ENCODE measurements at places on chromosomes 12 and 14.

- no peak for DNase-seq
Observed at GRCh38 chr14:69979882-69980281, 100.7 kb downstream of the SMOC1 start.

DNA sequence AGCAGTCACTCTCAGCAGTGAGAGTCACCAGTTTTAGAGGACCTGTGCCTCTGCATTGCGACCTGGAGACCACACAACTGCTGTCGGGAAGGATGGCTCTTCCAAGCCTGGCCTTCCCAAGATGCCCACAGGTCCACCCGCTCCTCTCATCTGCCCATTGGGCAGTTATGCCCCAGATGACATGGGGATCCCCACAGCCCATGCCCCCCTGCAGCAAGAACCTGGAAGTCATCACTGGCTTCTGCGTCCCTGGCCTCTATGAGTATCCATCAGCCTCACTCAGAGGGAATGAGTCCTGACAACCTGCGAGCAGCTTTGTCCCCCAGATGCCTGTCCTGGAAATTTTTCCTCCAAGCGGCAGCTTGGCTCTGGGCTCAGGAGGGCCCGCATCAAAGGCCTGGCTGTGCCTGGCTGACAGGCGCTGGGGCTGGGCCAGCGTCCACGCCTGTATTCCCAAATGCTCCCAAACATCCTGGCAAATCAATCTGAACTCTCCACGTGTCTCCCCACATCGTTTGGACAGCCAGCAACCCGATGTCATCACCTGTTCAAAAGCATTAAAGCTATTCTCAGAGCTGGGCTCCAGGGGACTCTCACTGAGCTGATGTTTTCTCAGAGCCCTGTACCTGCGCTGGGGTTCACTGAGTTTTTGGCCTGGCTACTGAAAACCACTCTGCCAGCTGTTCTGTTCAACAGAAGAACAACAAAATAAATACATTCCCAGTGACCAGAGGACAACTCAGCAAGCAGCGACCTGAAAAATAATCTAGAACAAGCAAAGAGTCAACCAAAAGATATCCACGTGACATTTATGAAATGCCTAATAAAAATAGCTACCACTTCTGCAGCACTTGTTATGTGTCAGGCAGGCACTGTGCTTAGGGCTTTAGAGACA lies 57.8 kb downstream of the CLMN start:
- no peak for DNase-seq

DNA sequence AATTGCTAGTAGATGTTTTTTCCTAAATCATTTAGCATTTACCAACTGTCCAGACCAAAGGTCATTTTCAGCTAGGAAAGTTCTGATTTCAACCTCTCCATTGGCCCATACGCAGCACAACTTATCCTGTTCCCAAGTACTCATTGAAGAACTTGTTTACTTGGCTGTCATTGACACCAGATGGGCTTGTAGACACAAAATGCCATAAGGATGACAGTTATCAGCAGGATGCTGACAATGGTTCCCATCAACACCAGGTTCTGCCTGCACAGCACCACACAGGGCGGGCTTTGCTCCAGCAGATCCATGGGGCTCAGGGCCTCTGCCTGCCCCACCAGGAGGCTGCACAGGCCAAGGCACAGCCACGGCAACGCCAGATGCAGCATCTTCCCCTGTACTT lies 36.5 kb upstream of the TMPRSS12 start:
- DNase-seq = no peak

DNA sequence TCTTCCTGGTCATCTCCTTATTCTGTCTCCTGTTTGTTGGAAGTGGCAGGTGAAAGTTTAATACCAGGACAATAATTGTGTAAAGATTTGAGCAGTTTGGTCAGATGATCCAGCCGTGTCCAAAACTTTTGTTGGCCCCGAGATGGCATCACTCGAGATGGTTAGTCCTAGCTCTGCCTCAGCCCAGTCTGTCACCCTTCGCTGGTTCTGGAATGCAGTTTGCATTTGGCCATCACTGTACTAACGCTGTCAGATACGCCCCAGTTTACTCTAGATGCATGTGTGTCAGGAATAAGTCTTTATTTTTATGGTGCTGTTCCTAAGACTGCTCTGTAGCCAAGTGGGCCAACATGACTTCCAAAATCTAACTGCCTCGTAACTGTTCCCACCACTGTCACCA lies 79.6 kb downstream of the MOK start:
- no peak for DNase-seq

GRCh38 chr12:130712346-130713065 lies 3.6 kb downstream of the RIMBP2 start:
- no peak for DNase-seq

- DNase-seq = no peak
Observed at GRCh38 chr12:30913323-30913722, 13.2 kb upstream of the TSPAN11 start.

DNA sequence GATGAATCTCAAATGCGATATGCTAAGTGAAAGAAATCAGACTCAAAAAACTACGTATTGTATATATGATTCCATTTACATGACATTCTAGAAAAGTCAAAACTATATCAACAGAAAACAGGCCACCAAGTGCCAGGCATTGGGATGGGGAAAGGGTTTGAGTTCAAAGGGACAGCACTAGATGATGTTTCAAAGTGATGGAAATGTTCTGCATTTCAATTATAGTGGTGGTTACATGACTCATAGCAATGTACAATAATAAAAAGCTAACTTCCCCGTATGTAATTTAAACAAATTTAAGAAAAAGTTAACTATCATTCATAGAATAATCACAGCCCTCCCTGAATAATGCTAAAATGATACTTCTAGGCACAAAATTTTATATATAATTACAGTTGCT lies 13.5 kb downstream of the HECTD1 start:
- DNase-seq = no peak

- DNase-seq = no peak
Observed at GRCh38 chr12:120851944-120852343, 52.2 kb downstream of the SPPL3 start.

DNA sequence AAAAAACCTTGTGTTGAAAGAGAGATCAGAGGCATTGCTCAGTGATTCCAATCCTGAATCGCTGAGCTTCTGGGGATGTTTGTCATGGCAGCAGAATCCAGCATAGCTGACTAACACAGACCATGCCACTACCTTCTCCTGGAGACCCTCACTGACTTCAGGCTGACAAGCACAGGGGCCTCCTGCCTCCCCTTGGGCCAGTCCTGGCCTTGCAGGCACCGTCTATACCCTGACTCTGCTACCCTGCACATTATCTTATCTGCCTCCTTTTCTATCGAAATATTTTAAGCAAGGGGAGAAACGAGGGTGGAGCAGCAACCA lies 139.8 kb downstream of the KIF26A start:
- no peak for DNase-seq
